Stimulated activated CD4-positive, alpha-beta T cell treated with anti-CD3 and anti-CD28 coated beads, Interleukin-4, amount 100 ng/mL, for 1 hour (primary cell): ENCODE measurements at places on chromosomes 6 and 20.

GRCh38 chr6:137119196-137120104, 54.0 kb downstream of the IL22RA2 start:
- no peak for DNase-seq

DNA sequence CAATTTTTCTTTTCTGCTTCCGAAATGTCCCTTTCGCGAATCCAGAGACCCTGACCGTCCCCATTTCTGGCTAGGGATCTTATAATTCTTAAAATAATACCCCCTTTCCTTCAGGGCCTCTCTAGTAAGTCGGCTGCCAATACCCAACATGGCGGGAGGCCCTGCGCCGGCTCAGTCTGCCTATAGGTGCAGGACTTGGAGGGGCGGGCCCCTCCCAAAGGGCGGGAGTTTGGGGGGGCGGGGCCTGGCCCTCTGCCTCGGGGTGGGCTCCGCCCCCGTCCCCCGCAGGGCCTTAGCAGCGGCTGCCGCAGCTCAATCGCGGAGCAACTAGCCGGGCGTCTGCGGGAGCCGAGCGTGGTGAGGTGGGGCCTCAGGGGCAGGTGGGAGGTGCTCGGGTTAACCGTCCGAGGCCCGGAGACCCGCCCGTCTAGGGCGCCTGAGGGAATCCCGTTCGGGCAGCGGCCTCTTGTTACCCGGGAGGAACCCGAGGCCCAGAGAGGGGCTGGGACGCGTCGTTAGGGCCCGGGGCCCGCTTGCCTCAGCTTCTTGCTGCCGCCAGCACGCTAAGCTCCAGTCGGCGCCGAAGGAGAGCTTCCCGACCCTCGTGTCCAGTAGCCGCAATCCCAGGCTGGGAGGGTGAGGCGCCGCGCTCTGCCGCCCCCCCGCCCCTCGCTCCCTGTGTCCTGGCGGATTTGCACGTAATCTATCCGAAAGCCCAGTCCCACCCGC, at the start of gene CEP250:
TSS of gene CEP250 (plus strand) at position 718 of the 729 bp plus-strand sequence. CDS start 6,770 bp downstream, outside the sequence.
- DNase-seq, result peak; percentile 94

DNA sequence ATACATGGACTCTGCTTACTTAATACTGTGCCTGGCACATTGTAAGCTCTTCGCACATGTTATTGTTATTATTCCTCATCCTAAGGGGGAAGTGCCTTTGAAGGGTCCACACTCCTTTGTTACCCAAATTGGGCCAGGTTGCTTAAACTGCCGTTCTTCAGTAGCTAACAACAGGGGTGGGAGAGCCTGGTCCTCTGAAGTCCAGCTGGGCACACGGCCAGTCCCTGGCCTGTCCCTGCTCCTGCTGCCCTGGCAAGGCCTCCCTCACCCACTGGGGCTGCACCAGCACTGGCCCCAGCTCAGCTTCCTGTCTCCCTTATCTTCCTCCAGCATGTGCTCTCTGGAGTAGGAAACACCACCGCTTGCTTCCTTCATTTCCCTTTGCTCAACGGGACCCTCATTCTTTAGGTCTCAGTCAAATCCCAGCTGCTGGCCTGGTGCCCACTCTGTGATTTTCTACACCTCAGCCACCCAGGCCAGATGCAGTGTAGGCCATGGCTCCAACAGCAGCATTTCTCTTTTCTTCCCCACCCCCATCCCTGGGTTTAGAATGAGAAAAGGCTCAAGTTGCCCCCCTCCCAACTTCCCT, 5.5 kb upstream of the PROCR start:
- no peak for DNase-seq

DNA sequence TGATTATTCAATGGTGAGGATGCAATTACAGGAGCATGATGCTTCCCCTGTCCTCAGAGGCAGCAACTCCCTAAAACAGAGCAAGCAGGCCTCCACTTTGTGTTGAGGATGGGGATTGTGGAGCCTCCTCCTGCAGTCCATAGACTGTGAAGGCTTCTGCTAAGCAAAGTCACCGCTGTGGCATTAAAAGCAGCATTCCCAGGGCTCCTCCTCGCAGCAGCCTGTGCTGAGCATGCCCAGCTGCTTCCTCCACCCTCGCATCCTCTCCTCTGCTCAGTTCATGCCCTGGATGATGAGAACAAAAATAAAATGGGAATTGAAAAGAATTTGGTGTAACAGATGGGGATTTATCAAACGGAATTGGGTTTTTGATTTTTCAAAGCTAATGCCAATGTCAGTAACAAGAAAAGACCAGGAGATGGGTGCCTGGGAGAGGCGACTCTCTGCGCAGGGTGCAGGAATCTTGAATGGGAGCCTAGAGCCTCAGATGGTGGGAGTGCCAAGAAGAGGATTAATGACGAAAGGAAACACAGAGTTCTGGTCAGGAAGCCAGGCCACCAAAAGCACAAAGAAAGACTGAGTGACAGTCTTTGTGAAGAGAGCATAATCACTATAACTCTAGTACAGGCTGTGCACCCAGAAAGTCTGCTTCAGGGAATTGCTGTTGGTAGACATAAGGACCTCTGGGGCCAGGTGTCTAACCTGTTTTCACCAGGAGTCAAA, 347.6 kb downstream of the TPBG start:
- DNase-seq, result no peak

DNA sequence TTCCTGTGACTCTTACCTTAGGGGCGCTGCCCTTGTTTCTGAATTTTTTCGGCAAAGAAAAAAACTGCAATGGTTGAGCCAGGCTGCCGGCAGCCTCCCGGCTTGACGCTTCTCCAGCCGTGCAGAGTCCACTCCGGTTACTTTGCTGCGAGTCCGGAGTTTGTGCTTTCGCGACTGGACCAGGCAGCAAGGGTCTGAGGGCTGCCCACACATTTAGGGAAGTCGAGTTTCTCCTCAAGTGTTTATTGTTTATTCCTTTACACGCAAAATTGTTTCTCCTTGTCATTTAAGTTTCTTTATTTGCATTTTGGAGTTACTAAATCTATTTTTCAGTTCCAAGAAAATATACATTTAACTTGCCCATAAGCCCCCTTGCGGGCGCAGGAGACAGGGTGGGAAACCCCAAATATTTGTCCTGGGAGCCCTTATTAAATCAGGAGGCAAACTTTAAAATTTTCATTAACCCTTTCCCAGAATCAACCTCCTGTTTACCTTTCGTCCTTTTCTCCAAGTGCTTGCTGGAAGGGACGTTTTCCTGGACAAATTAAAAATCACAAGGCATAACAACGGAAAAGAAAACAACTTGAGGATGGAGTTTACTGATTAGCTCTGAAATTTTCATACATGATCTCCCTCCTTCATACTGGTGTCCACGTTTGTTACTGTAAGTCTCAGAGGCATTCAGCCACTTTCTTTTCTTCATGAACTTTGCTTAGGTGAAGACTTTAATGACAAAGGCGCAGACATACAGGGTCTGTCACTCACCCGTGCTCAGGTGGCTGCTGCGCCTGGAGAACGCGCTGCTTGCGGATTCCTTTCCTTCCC, 1.7 kb upstream of the PDE10A start:
- DNase-seq, result no peak

GRCh38 chr6:105695461-105695860, 292.6 kb upstream of the PREP start:
- DNase-seq, result no peak

GRCh38 chr20:47810721-47811347, 25.6 kb upstream of the SULF2 start:
- DNase-seq, result no peak

DNA sequence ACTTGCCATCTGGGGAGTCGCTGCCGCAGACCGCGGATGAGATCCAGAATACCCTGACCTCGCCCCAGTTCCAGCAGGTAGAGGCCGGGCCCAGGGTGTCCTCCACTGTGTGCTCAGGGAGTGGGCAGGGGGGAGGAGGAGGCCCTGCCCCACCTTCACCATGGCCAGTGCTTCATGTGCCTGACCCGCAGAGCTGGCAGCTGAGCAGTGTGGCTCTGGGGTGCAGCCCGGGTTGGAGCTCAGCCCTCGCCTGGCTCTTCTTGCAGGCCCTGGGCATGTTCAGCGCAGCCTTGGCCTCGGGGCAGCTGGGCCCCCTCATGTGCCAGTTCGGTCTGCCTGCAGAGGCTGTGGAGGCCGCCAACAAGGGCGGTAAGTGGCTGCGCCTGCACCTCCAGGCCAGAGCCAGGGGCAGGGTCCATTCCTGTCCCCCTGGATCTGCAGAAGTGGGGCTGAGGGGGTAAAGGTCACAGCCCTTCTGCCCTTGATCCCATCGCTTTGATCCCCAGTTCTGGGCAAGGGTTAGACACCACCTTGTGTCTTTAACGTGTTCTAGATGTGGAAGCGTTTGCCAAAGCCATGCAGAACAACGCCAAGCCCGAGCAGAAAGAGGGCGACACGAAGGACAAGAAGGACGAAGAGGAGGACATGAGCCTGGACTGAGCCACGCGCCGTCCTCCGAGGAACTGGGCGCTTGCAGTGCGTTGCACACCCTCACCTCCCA, 5.5 kb downstream of the ADRM1 start:
- no peak for DNase-seq

- DNase-seq, result no peak
Observed at GRCh38 chr6:118537574-118537973, 10.5 kb upstream of the PLN start.

- DNase-seq, result no peak
Observed at GRCh38 chr6:95847061-95847460, 168.7 kb upstream of the FUT9 start.

DNA sequence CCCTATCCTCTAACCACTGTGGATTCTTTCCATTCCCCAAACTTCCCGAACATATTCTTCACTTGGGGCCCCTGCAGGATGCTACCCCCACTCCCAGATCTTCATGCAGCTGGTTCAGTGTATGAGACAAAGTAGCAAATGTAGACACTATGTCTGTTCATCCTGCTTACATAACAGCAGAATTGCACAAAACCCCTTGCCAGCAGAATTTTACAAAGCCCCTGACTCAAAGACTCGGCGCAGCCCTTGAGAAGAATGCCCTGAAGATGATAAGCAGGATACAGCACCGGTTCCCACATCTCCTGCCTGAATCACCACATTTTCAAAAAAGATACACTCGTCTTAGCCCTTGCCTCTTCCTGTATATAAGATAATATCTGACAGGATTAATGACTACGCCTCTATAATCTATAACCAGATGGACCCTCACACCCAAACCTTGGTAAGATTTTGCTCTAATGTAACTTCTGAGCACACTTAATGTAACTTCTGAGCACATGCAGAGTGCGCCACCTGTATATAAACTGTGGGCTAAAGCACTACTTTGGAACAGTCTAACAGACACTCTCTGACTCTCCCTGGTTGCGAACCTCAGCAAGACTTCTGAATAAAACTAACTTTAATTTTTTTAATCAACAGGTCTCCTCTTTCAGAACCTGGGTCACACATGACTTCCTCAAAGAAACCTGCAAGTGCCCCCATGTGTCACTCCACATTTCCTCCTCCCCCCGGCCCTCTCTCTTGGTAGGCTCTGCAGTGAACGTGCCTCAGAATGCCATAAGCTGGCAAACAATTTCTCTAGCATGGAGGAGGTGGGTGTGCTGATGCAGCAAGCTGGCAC, 28.7 kb downstream of the RALGAPA2 start:
- DNase-seq, result no peak

GRCh38 chr6:95681736-95682135, 104.4 kb downstream of the MANEA start:
- no peak for DNase-seq

GRCh38 chr6:104201557-104201956, 658.2 kb downstream of the HACE1 start:
- DNase-seq, result no peak

DNA sequence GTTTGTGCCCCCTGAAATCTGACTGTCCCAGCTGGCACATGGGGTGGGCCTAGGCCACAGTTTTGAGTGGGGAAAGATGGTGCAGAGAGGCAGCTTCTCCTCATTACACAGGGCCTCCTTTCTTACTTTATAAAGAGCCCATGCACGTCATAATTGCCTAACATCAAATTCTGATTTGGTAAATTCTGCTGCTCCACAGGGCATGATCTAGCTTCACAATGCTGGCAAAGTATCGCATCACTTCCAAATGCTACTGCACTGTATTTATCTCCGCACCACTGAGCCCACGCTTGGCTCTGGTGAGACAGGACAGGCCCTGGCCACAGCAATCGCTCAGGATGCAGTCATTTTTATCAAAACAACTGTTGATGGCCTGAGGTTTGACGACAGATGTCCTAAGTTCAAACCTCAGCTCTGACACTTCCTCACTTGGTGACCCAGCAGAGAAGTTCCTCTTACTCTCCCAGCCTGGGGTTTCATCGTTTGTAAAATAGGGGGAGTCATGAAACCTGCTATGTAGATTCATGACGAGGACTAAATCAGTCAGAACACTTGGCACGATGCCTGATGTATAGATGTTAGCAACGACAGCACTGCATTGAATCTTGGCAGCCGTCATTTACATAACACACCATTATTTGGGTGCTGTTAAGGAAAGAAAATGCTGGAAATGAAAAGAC, 187.9 kb downstream of the TTLL2 start:
- DNase-seq, result no peak

- DNase-seq, result no peak
Observed at GRCh38 chr6:56727097-56727850, 84.6 kb upstream of the DST start.

- DNase-seq, result no peak
Observed at GRCh38 chr6:90941885-90942284, 355.0 kb upstream of the MAP3K7 start.

DNA sequence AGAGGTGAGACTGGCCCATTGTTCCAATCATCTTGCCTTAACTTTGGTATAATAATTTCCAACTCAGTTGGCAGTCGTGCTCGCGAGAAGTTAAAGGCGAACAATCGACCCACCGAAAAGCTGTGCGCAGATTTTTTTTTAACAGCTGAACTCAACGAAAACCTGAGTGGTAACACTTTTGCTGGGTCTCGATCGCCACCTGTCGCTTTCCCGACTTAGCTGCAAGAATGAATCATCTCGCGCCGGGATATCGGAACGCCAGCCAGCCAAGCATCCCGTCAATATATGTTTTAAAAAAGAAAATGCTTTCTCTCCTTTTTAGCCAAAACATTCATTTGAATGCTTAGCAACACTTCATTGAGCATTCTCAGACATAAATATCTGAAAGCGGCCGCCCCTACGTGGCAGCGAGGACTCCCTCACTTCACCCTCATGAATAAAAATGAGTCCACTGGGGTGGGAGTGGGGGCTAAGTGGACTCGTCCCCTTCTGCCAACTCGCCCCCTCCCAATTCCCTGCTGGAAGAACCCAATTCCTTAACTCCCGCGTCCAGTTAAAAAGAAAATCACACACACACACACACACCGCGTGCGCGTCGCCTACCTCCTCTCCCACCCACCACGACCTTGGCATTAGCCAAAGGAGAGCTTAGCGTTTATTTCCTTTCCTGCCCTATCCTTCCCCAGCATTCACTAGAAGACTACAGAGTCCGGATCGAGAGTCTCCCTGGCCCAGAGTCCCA, 1.5 kb downstream of the COL12A1 start:
- peak; percentile 30 for DNase-seq

DNA sequence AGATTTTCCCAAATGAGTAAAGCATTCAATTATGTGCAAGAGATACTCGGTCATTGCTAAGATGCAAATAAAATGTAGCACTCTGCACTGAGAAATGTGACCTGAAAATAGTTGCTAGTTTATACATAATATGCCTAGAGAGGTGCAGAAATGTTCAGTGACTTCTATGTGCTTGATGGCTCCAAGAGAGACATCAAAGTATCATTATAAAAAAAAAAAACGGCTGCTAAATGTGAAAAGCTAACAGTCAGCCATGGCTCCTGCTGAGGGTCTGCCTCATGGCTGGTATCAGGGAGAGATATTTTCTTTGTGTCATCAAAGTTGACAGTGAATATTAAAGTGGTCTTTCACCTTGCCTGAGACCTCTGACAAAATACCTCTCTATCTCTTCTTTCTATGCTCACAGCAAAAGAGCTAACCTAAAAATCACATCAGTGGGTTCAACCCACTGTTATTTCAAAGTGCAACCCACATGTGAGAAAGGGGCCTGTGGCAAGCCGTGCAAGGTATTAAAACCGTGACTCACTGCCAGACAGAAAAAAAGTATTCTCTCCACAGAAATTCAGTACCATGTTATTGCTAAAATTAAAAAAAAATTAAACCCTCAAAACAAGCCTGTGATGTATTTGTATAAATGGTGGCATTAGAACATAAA, 259.0 kb downstream of the HIVEP2 start:
- no peak for DNase-seq
